Right forelimb (tissue), 1 donor: ENCODE measurements at places on chromosomes 1 and 21.

GRCh38 chr1:230977761-230978490, 735 bp downstream of the TTC13 start:
- peak; percentile 56 for DNase-seq

DNA sequence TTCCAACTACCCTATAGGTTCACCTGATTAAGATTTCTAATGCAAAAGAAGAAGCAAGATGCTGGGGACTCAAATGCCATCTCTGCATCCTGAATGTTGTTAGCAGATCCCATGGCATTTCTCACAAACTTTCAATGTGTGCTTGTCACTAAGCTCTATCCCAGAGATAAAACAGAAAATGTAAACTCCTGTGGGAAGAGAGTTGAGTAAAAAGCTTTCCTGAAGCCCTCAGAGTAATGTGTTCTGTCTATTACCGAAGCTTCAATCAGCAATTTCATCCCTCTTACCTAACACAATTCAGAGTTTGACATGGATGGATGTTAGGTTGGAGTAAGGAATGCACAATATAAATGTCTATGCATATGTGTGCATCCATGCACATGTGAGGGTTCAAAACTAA, 829.9 kb upstream of the PRMT6 start:
- DNase-seq: no peak

DNA sequence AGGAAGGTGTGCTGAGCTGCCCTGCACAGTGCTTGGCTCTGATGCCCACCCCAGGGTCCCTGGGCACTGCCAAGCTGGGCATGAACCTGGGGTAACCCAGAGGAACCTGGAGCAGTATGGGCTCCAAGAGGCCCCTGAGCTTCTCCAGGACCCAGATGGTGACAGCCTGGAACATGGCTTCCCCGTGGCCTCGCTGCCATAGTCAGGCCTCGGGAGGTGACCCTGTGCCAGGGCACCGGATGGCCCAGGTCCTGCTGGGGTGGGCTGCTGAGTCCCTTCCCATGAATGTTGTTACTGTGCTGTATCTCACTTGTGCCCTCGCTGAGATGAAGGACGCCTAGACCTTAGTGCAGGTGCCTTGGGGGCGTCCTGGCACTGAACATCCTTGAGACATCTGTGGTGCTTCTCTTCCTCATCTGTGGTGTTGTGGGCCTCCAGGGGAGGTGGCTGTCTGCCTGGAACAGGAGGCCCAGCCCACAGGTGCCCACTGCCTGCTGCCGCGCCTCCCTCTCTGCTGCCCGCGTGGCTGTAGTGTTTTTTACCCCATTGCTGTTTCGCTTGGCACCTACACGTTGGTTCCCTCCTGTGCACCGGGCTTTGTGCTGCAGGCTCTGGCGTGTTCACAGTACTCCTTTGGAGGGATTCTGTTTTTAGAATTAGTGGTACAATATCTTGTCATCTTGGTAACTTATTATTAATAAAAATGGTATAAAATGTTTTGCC, 160.3 kb downstream of the PCBP3 start:
- DNase-seq: no peak

DNA sequence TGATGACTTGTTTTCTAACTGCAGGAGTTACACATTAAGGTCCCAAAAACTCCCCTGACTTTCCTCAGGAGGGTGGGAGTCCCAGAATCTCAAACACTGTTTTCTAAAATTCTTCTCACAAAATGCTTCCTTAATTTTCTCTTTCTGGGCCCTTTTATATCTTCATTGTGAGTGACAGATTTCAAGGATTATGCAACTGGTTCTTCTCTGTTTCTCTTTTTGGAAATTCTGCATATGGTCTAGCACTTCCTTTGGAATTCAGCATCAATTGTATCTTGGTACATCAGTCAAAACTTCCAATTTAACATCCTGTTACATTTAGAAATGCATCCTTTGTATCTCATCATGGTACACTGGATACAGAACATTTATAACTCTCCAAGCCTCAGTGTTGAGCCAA, 59.7 kb downstream of the LMO4 start:
- no peak for DNase-seq

- no peak for DNase-seq
Measured at GRCh38 chr21:14526199-14526598, 19.9 kb downstream of the SAMSN1 start.

- no peak for DNase-seq
Measured at GRCh38 chr1:115409094-115410015, 71.3 kb upstream of the NGF start.

DNA sequence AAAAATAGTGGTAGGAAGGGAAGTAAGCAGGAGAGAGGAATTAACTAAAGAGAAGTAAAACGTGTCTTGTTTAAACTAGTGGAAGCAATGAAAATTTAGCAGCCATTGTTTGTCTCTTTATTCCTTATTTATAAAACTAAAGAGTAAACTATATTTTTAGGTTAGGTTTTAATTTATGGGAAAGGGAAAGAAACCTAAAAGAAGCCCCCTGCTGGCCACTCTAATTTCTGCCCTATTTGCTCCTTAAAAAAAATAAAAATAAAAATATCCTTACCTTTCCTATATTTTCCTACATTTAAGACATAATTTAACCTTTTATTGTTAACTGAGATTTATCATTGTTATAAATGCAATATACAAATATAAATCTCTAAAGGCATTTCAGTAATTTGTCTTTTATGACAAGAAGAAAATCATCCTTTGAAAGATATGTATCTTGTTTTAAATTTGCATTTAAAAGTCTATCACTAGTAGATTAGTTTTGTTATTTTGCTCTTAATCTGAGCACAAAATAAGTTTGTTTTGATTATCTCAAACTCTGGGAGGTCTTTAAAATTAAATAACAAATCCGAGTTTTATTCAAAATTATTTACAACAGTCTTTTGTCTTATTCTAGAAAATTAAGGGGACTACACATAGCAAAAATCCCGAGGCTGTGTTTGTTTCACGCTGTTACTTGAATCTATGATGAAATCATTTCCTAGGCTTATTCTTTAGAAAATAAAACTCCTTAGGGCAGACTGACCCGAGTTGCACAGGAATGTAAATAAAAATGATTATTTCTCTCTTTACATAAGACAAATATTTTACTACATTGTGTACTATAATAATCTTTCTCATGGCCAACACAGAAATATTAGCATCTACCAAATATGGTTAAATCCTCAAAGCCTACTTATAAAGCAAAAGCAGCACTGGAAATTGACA, 201.7 kb downstream of the NRIP1 start:
- no peak for DNase-seq

- no peak for DNase-seq
Measured at GRCh38 chr1:36835696-36836095, 198.6 kb downstream of the GRIK3 start.

DNA sequence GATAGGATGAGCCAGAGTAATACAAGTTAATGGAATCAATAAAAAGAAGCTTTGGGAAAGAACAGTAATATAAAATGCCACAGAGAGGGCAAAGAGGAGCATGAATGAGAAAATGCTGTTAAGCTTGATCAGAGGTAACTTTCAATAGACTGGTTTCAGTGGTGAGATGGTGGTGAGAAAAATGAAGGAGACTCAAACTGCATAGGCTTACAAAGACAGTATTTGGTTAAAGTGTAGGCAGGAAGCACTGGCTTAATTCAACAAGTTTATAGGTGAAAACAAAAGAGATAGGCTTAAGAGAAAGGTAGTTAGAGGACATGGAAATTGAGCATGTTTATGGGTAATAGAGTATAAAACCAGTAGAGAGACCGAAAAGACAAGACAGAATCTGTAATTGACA, 298.6 kb upstream of the ADAMTS5 start:
- DNase-seq: no peak

- no peak for DNase-seq
Measured at GRCh38 chr1:180609643-180610555, 21.9 kb upstream of the XPR1 start.

- DNase-seq: no peak
Measured at GRCh38 chr1:184416946-184417345, 30.1 kb downstream of the C1orf21 start.
